ENCODE measurements at places on chromosomes 1 and 21. TPM values are rescaled to one million over a fixed set of nuclear protein-coding genes. Genes with fewer than 3 reads are reported as not detected.

DNA sequence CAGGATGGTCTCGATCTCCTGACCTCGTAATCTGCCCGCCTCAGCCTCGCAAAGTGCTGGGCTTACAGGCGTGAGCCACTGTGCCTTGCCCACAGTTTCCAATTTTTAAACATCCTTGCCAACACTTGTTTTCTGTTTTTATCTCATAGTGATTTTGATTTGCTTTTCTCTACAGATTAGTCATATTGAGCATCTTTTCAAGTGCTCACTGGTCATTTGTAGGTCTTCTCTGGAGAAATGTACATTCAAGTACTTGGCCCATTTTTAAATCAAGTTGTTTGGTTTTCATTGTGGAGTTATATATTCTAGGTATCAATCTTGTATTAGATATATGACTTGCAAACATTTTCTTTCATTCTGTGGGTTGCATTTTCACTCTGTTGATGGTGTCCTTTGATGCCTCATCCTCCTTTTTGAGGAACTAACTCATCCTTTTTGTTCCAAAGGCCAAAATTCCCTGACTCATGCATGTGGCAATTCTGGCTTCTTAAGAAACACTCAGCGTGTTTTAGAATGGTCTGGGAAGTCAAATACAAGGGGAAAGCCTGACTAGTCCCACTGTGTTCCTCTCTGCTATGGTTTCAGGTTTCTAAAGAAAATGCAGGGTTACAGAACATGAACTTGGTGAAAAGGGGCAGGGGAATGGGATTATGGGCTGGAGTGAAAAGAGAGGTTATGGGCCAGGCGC is 37.3 kb downstream of the PTAFR start:
- DNase-seq, result no peak

DNA sequence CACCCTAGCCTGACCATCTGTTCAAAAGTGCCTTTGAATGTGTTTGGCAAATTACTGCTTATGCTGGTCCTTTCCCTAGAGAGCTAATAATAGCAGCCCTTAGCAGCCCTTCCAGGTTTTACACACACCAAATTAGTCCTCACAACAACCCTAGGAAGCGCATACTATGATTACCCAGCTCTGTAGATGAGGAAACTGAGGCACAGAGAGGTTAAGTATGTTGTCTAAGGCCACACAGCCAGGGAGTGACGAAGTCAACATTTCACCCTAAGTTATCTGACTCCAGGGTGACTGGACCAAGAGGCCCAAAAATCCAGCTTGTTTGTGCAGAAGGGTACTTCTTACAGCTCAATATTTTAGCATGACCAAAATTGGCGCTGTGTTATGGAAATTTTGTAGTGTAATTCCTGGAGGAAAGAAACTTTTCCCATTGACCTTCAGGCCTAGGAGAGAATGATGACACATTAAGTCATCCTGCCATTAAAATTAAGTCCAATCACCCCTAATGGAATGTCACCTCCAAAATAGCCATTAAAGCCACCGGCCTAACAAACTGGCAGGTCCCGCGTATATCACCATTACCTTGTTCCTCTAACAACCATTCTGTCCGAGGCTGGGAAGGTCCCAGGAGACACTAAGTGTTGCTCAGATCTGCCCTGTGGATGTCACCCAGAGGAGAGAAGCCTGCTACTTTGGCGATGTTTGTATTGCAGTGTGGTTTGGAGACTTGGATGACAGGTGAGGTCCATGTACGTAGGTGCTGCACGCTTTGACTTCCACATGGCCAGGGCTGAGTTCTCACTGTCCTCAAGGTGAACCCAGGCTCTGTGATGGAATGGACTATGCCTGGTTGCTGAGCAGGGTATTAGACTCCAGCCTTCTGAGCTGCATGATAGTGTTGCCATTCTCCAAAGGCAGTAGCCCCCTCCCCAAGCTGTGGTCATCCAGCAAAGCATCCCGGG is 258.3 kb downstream of the TOMM20 start:
- DNase-seq, result no peak

DNA sequence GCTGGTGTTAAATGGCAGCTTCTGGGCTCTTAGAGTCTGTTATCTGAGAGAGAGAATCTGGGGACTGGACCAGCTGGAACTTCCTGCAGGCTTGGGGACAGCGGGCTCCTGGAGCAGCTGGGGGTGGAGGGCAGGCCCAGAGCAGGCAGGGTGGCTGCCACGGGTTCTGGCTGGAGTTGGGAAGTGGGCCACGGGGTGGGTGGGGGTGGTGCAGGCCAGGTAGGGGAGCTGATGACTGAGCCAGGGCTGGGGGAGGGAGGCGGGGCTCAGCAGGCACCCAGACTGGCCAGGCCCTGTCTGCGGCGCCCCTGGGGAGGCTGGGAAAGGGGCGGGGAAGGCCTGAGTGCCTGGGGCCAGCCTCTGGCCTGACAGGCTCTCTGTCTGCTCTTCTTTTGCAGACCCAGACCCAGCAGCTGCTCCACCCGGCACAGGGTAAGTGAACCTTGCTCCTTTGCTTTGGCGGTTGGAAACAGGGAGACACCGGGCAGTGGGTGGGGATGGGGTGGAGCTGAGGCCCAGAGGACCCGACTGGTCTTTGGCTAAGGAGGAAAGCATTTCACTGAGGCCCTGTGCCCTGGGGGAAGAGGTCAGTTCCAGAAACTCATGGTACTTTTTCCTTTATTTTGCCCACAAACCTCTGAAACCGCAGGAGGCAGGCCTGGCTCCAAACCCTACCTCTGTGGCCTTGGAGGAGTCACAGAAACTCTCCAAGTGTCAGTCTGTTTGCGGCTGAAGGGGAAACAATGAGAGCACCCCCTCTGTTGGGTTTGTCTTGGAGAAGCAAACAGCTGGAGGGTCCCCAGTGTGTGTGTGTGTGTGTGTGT is 48.8 kb downstream of the ARHGEF10L start:
- DNase-seq, result peak; percentile 84

DNA sequence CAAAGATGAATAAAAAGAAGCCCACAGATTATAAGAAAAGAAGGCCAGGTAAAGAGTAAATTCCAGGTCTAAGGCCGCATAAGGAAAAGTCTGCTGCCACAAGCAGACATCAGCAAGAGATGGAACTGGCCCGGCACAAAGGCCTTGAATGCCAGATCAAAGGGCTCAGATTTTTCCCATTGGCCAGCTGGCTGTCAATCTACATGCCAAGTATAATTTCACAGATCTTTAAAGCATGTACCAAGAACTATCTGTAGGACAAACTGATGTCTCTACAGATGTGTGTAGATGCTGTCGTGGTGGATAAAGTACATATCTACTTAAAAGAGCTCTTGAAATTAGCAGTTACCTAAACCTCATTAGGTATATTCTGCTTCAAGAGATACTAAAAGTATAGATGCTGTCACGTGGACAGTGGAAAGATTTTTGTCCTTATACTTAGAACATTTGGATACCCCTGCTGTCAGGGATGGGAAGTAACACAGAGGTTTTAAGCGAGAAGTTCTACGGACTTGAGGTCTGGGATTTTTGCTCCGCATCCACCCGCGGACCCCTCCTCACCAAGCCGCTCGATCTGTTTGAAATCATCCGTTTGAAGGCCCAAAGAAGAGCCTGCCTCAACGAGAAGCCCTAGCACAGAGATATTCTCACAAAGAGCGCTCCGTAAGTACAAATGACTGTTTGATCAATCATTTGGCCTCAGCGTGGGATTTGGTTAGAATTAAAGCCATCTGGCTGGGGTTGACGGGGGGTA is 10.1 kb downstream of the GLIS1 start:
- no peak for DNase-seq

DNA sequence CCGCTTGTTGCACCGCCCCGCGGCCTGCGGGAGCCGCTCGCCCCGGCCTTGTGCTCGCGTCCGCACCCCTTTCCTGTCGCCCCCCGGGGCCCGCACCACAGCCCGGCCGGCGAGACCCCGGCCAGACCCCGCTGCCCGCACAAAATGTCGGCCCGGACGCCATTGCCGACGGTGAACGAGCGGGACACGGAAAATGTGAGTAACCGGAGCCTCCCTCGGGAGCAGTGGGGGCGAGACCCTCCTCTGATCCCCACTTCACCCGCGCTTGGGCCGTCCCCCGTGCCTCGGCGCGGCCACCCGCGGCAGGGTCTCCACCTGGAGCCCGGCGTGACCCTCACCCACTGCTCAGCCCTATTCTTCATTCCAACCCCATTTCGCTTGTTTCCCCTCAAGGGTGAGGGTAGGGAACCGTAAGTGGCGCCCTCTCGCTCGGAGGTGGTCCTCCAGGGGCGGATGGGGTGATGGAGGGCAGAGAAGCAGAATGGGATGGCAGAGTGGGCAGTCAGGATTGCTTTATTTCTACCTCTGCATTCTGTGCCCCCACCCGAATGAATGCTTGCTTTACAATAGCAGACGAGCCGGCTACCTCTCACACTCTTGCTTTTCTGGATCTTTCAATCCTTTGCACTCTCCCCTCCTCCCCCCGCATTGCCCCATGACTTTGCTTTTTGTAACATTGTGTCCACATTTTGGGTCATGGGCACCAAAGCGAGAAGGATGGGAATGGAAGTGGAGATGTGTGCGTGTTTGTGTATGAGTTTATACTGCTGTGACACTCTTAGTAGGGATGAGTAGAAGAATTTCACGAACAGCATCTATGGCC is 954 bp downstream of the MARK1 start:
- DNase-seq, result peak; percentile 56

The CDCA8 gene
- 46.9 TPM for total RNA-seq

- no peak for DNase-seq
Measured at GRCh38 chr1:97378596-97378995, 542.2 kb downstream of the DPYD start.

DNA sequence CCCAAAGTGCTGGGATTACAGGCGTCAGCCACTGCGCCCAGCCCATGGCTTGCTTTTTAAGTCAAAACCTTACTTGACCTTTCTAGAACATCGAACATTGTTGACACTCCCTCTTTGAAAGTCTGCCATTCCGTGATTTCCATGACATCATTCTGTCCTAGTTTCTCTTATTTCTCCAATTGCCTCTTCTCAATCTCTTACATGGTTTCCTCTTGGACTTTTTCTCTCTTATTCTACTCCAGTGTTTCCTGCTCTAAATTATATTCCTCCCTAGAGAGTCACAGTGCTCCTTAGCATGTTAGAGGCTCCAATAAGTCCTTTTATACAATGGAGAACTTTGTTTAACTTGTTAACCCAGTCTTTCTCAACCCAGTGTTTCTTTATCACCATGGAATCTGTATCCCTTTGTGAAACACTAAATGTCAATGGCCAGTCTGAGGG is 25.5 kb downstream of the JAM2 start:
- DNase-seq, result no peak

- DNase-seq, result no peak
Measured at GRCh38 chr1:247472035-247472434, 14.1 kb upstream of the OR2B11 start.

DNA sequence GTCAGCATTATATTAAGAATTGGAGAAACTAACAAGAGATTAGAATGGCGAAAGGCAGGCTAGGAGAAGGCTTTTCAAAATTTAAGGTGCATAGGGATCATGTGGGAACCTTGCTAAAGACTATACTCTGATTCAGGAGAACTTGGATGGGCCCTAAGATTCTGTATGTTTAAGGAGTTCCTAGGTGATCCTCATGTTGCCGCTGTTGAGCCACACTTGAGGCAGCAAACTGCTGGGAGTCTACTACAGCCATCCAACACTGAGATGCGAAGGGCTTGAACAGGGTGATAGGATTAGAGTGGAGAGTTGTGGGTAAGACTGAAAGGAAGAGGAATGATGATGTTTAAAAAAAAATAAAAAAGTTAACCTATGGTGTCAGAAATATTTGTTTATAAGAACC is 1013.2 kb downstream of the MRPL39 start:
- peak; percentile 23 for DNase-seq

DNA sequence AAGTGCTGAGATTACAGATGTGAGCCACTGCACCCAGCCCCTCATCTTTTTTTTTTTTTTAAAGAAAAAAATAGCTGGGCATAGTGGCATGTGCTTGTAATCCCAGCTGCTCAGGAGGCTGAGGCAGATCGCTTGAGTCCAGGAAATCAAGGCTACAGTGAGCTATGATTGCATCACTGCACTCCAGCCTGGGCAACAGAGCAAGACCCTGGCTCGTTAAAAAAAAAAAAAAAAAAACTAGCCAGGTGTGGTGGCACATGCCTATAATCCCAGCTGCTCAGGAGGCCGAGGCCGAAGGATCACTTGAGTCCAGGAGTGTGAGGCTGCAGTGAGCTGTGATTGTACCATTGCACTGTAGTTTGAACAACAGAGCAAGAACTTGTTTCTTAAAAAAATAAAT is 13.8 kb downstream of the SZRD1 start:
- DNase-seq, result no peak

The TTLL7 gene
- total RNA-seq, result 3.1 TPM

- DNase-seq, result peak; percentile 99
Measured at GRCh38 chr1:42739753-42740700, at the start of gene CLDN19. Gene CLDN19 (minus strand): TSS chr1:42740236. CDS start chr1:42740063, 173 bp downstream.
